ENCODE measurements at places on chromosomes 5 and 9.

DNA sequence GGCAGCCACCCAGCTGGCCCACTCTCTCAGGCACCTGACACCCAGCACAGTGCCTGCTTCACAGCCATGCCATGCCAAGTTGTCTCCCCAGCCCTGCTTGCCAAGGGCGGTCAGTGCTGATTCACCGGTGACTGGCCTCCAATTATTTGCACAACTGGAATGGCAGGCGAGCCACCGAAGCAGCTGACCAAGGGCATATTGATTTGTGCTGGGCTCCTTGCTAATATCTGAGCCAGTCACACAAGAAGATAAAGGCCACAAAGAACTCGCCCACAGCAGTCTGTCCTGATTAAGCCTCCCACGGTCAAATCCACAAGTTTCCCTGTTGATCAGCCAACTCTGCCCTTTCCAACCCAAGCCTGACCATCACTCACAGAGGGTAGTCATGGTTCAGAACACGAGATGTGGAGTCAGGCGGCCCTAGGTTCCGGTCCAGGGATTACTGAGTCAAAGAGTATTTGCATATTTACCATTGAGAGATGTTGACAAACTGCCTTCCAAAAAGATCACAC, 6.4 kb upstream of the EEIG1 start:
- DNase-seq = no peak

DNA sequence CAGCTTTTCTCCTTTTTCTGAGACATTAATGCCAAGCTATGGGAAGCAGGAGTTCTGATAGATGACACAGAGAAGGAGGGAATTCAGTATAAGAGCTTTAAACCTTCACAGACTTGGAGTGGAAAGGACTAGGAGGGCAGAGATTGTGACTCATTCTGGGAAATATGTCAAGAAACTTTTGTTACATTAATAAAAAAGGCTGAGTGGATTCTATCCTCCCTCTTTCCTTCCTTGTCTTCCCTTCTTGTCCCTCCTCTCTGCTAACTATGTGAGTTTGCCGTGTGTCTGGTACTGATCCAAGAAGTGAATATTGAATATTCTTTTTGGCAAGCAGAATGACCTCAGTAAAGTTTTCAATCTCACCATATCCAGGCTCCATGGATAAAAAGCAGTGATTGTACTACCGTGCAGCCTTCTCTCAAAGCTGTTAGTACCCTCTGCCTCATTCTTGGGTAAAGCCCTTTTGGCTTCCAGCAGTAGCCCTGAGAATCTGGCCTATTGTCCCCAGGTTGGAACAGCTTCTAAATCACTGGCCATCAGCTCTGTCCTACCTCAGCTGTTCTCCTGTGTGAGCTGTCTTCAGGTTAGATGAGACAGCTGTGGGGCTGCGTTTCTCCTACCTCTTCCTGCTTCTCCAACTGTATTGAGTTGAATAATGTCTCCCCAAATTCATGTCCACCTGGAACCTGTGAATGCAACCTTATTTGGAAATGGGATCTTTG, 73.9 kb downstream of the ATG10 start:
- no peak for DNase-seq

GRCh38 chr5:86095092-86095491, 522.6 kb upstream of the COX7C start:
- no peak for DNase-seq

GRCh38 chr5:118257066-118257465, 731.3 kb downstream of the DTWD2 start:
- no peak for DNase-seq

GRCh38 chr9:101209670-101210069, 175.1 kb downstream of the BAAT start:
- no peak for DNase-seq

DNA sequence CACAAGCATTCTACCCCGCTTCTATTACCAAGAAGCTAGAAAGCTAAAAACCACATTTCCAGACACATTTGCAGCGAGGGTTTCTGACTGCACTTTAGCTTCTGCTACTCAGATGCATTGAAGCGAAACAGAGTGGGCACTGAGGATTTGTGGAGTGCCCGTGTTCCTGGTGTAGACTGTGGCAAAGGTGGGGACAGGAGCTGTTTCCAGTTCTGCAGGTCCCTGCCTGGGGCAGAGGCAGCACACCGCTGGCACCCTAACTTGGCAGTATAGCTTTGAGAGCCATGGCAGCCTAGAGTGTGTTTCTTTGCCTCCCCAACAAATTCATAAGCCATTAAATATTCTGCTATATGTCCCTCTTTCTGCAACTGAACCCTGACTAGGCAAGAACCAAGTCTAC, 108.6 kb upstream of the SPOCK1 start:
- no peak for DNase-seq
